ENCODE measurements at places on chromosomes 16 and 17.

DNA sequence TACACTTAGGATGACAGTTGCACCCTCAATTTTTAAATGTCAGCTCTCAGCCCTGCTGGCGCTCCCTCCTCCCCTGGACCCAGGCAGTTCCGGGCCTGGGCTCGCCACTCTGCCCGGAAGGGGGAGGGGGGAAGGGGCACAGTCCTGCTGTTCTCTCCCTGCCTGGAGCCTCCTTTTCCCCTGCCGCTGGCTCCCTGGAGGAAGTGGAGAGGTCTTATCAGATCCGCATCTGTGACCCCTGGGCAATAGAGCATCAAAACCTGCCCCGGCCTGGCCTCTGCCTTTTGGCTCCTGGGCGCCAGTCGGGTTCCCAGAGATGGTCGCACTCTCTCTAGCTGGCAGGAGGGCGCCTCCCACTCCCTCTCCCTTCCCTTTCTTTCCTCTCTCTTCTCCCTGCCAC, 149.3 kb downstream of the IRF8 start:
- no peak for DNase-seq

DNA sequence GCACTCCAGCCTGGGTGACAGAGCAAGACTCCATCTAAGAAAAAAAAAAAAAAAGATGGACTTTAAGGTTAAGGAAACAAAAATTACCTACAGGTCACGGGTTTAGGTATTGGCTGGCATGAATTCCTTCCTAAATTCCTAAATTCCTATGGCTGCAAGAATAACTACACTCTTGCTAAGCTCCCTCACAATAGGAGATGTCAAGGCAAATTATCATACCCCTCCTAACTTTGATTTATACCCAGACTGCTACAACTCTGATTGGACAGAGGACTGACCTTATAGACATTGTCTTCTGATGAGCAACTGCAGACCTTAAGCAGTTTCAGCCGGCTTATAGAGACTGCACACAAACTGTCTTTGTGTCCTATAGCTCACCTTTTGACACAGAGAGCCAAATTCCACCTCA, 25.1 kb upstream of the TMC7 start:
- DNase-seq = no peak

DNA sequence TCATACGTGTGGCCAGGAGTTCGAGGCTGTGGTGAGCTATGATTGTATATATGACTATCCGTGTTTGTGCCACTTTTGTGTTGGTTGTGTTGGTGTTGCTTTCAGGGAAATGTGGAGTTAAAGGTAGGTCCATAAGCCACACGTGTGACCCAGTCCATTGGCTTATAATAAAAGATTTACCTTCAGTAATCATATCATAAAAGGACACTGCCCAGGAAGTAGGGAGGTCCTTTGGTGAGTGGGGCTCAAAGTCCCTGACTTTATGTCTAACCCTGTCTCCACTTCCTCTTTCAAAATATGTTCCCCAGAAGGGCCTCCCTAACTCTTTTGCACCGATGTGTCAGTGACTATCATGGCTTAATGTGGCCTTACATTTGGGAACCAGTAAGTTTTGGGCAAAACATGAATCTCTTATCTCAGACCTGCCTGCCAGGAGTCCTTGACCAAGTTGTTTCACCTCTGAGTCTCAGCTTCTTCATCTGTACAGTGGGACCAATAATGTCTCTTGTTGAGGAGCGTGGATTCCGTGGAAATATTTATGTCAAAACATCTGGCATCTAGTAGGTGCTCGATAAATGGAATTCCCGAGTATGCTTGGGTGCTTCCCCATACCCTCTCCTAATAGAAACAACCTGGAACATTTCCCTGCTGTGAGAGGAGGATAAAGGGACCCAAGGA, 4.8 kb downstream of the TNP2 start:
- no peak for DNase-seq

DNA sequence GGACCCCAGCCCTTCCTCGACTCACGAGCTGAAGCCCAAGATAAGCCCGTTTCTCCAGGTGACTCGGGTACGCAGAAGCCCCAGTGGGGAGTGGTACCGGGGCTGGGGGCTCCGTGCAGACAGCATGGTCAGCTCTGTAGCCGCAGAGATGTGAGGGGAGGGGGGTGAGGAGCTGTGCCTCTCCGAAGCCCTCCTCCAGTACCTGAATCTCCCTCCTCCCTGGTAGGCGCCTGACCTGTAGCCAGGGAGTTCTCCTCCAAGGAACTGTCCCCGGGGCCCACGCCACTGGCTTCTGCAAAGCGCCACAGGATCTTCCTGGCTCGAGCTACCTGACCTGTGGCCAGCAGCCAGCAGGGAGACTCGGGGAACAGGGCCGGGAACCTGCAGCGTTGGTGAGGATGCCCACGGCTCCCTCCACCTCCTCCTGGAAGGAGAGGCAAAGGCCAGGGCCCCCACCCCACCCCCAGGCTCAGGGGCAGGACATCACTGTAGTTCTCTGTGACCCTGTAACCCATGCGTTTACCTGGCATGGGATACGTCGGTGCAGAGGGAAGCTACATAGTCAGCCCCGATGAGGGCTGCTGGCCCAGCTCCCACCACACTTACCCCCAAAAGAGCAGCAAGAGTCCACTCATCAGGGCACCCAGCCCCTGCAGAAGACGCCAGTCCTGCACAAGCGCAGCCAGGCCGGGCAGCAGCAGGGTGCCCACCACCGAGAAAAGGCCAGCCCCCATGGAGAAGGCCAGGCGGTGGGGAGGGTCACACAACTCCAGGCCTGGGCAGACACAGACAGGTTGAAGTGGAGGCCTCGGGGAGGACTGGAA, 1.7 kb downstream of the SLC22A31 start:
- DNase-seq = no peak
